Endothelial cell (in vitro differentiated cells): ENCODE measurements at places on chromosomes 7 and 10. TPM values are rescaled to one million over a fixed set of nuclear protein-coding genes. Genes with fewer than 3 reads are reported as not detected.

The GIMAP8 gene
- total RNA-seq, result 143 TPM

The SPDYE2 gene
- not detected for total RNA-seq

The UNCX gene
- total RNA-seq, result not detected

The WDR86 gene
- total RNA-seq, result 57.0 TPM

The GBX1 gene
- total RNA-seq, result 13.8 TPM

The DENND2A gene
- total RNA-seq, result 41.0 TPM

The CREB5 gene
- 5.6 TPM for total RNA-seq

The TMEM229A gene
- total RNA-seq, result 0.26 TPM

The GRID1 gene
- 0.26 TPM for total RNA-seq

The ESYT2 gene
- 31.8 TPM for total RNA-seq

The BEND7 gene
- total RNA-seq, result 53.3 TPM

The GJC3 gene
- 1.8 TPM for total RNA-seq

The TMEM213 gene
- total RNA-seq, result not detected

DNA sequence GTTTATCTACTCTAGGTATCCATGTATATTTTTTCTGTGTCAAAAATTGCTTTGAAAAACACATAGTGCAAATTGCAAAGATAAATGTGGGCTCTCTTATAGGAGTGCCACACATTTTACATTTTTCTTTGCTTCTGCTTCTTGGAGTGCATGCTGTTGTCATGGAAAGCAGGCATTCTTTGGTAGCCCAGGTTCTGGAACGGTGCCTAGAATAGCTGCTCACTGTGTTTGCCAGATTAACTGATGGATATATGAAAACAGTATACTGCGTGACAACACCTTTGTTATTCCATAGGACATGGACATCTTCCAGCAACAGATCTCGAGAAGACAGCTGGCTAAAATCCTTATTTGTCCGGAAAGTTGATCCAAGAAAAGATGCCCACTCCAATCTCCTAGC is 13.4 kb downstream of the NIPSNAP2 start:
- no peak overlapping the region for H3K27ac ChIP-seq
- no peaks in the 10 kb centered on the region for H3K4me1 ChIP-seq
- no peak for DNase-seq
- H3K36me3 ChIP-seq, result peaks cover 9% of the 10 kb centered on the region

GRCh38 chr10:118501171-118501570 is 94.3 kb downstream of the PRLHR start:
- H3K27me3 ChIP-seq, result no peaks in the 10 kb centered on the region
- H3K36me3 ChIP-seq, result no peaks in the 10 kb centered on the region
- H3K4me3 ChIP-seq, result no peak overlapping the region
- no peak for DNase-seq
- H3K27ac ChIP-seq, result no peak overlapping the region

- no peak overlapping the region for H3K4me3 ChIP-seq
- H3K27me3 ChIP-seq, result no peaks in the 10 kb centered on the region
- peaks cover 4% of the 10 kb centered on the region for H3K4me1 ChIP-seq
Observed at GRCh38 chr7:81499262-81500116, 270.4 kb downstream of the HGF start.

GRCh38 chr7:140402178-140402835 is 1.6 kb upstream of the RAB19 start:
- no peaks in the 10 kb centered on the region for H3K36me3 ChIP-seq
- H3K27me3 ChIP-seq, result peaks cover 4% of the 10 kb centered on the region
- DNase-seq, result no peak
- H3K4me3 ChIP-seq, result no peak overlapping the region
- H3K4me1 ChIP-seq, result peaks cover 16% of the 10 kb centered on the region

GRCh38 chr7:151810441-151811232 is 66.3 kb downstream of the PRKAG2 start:
- H3K27ac ChIP-seq, result no peak overlapping the region
- no peak for DNase-seq
- peaks cover 21% of the 10 kb centered on the region for H3K27me3 ChIP-seq
- H3K4me1 ChIP-seq, result peaks cover 12% of the 10 kb centered on the region
- H3K4me3 ChIP-seq, result no peak overlapping the region

- H3K36me3 ChIP-seq, result peaks cover 6% of the 10 kb centered on the region
- H3K27me3 ChIP-seq, result no peaks in the 10 kb centered on the region
- no peak for DNase-seq
- H3K4me1 ChIP-seq, result no peaks in the 10 kb centered on the region
Observed at GRCh38 chr7:94584113-94584512, 71.8 kb downstream of the SGCE start.

DNA sequence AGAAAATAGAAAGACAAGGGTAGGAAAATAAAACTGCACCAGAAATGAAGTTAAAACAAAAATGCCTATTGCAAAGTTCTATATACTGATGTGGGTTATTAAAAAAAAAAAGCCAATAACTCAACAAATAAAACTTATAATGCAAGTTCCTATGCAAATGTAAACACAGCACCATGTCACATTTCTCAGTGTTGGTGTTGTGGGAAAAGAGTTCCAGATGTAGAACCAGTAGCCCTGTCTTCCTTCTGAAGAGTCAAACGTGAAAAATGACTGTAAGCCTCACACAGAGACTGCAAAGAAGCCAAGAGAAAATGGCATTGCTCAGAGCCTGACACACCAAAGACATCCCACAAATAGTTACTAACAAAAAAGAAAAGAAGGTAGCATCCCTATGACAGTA is 10.1 kb downstream of the PON2 start:
- H3K27me3 ChIP-seq, result peaks cover 2% of the 10 kb centered on the region
- peaks cover 32% of the 10 kb centered on the region for H3K4me1 ChIP-seq
- H3K36me3 ChIP-seq, result peaks cover 16% of the 10 kb centered on the region
- no peak overlapping the region for H3K4me3 ChIP-seq

- peaks cover 4% of the 10 kb centered on the region for H3K36me3 ChIP-seq
- DNase-seq, result no peak
- H3K27me3 ChIP-seq, result peaks cover 10% of the 10 kb centered on the region
- no peak overlapping the region for H3K4me3 ChIP-seq
- peak overlapping the region; percentile 45 for H3K27ac ChIP-seq
Observed at GRCh38 chr10:112139176-112139575, 44.4 kb downstream of the GPAM start.

GRCh38 chr10:103652599-103653281 is 159.2 kb downstream of the NEURL1 start:
- H3K27ac ChIP-seq, result no peak overlapping the region
- H3K4me1 ChIP-seq, result peaks cover 17% of the 10 kb centered on the region
- peaks cover 15% of the 10 kb centered on the region for H3K27me3 ChIP-seq
- peaks cover 36% of the 10 kb centered on the region for H3K36me3 ChIP-seq
- no peak for DNase-seq
- no peak overlapping the region for H3K4me3 ChIP-seq

DNA sequence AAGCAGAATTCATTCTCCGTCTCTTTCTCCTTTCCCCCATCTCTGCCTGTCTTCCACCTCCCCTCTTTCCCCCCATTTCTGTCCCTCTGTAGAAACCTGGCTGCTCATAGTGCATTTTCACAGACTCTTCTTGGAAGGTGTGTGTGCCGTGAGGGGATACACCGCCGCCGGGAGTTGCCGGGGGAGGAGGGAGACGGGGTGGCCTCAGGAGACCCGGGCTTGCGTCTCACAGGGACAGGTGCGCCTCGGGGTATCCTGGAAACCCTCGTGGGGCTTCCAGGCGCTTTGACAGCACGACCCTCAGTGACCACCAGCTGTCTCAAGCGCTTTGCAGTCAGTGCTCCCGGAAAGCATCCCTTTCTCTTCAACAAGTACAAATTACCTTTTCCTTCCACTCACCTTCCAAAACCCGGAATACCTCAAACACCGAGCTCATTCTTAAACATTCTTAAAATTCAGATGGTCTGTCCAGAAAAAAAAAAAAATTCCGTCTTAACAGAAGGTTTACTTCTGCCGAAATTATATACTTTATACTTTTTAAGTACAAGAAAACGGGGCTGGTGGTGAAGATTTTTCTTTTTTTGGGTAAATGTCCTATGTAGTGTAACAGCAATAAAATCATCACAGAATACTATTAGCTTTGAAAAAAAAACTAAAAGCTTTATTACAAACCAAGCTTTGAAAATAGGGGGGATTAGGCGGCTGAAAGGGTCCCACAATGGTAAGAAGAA is 8.2 kb downstream of the EMX2 start:
- H3K27me3 ChIP-seq, result peaks cover 55% of the 10 kb centered on the region
- no peak overlapping the region for H3K4me3 ChIP-seq
- peaks cover 19% of the 10 kb centered on the region for H3K4me1 ChIP-seq
- DNase-seq, result no peak
- peaks cover 4% of the 10 kb centered on the region for H3K36me3 ChIP-seq

DNA sequence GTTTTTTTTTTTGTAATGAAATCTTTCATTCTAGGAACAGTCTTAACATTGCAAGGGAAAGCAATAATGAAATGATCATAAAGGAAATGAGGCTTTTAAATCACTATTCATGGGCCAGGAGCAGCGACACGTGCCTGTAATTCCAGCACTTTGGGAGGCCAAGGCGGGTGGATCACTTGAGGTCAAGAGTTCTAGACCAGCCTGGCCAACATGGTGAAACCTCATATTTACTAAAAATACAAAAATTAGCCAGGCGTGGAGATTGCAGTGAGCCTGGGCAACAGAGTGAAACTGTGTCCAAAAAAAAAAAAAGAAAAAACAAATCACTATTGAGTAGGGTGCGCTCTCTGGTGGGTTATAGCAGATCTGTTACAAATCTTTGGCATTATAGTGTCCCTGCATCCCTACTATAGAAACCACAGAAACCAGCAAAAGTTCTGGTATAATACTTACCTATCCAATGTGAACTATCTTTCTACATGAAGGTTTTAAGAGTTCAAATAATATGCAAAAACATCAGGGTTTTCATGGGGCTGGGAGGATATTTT is 72.1 kb downstream of the GLI3 start:
- peaks cover 7% of the 10 kb centered on the region for H3K4me1 ChIP-seq
- no peak for DNase-seq
- H3K36me3 ChIP-seq, result no peaks in the 10 kb centered on the region
- no peak overlapping the region for H3K27ac ChIP-seq
- no peaks in the 10 kb centered on the region for H3K27me3 ChIP-seq
- no peak overlapping the region for H3K4me3 ChIP-seq

DNA sequence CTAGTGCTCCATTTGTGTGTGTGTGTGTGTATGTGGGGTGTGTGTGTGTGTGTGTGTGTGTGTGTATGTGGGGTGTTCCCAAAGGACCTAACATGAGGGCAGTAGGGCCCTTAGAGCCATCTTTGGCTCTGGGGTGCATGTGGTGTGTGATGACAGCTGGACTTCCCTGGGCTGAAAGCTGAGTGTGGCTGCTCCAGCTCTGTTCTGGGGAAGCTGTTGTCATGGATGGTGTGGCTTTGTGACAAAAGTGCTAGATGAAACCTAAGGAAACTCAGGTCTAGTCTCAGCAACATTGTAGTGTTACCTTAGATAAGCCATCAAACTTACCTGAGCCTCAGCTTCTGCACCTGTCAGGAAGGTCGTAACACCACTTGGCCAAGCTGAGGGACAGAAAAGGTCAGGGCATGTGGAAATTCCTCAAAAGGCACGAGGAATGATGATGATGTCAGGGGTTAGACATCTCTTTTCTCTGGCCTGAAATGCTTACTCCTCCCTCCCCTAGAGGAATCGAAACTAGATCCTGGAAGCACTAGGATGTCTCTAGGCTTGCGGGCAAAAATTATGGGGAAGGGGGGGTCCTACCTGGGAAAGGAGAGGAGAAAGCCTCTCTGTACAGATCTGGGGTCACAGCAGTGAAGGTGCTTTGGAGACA is 115.4 kb downstream of the RPS24 start:
- H3K27me3 ChIP-seq, result peaks cover 6% of the 10 kb centered on the region
- no peak overlapping the region for H3K4me3 ChIP-seq
- no peaks in the 10 kb centered on the region for H3K36me3 ChIP-seq
- H3K4me1 ChIP-seq, result no peaks in the 10 kb centered on the region
- no peak for DNase-seq
- no peak overlapping the region for H3K27ac ChIP-seq

DNA sequence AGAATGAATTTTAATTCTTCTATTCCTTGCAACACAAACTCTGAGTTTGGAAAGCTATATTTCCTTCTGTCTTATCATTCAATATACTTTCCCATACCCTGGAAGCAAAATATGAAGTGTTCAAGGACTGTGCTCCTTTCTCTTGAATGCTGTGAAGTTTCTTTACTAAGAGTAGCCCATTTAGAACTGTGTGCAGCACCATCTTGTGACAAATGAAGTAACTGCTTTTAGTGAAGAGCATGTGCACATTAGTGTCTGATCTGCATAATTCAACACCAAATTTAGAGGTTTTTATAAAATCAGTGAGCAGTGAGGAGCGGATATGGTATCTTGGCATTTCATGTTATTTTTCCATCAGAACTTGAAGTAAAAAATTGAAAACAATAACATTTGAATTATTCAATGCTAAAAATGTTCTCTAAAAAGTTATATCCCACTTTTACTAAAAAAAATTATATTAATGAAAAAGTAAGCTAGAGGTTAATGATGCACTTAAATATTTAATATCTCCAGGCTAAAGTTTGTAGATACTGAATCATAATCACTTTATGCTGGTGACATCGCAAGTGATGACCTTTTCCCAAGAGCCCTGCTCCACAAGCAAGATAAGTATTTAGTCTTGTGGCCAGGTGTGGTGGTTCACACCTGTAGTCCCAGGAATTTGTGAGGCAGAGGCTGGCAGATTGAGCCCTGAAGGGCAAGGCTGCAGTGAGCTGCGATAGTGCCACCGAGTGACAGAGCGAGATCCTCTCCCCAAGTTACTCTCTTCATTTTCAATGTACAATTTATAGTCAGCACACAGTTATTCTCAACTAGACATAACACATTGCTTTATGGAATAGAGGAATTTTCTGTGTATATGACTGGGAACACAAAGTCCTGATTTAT is 108.8 kb upstream of the PCLO start:
- no peaks in the 10 kb centered on the region for H3K36me3 ChIP-seq
- H3K27ac ChIP-seq, result no peak overlapping the region
- H3K27me3 ChIP-seq, result no peaks in the 10 kb centered on the region

DNA sequence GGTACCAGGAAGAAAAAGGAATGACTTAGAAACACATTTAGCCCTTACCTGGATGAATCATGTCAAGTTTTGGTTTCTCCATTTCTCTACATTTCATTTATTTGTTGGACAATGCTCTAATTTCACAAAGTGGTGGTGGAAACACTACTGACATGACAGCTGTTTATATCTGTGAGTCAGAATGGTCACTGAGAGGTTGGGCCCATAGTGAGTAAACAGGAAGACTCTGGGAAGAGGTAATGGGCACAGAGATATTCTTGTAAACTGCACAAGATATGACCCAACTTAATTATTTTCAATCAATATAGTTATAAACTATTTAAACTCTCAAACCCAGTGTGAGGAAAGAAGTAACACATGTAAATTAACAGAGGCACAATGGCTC is 176.3 kb upstream of the MEOX2 start:
- H3K27ac ChIP-seq, result no peak overlapping the region
- no peaks in the 10 kb centered on the region for H3K27me3 ChIP-seq
- H3K36me3 ChIP-seq, result no peaks in the 10 kb centered on the region
- DNase-seq, result no peak
- H3K4me3 ChIP-seq, result no peak overlapping the region

GRCh38 chr7:47181746-47182361 is 400.1 kb downstream of the TNS3 start:
- no peak for DNase-seq
- peaks cover 10% of the 10 kb centered on the region for H3K27me3 ChIP-seq
- no peak overlapping the region for H3K4me3 ChIP-seq
- no peaks in the 10 kb centered on the region for H3K36me3 ChIP-seq
- H3K27ac ChIP-seq, result no peak overlapping the region
- peaks cover 3% of the 10 kb centered on the region for H3K4me1 ChIP-seq

GRCh38 chr7:107945332-107945731 is 54.3 kb downstream of the DLD start:
- peaks cover 4% of the 10 kb centered on the region for H3K27me3 ChIP-seq
- H3K4me3 ChIP-seq, result no peak overlapping the region
- peak overlapping the region; percentile 10 for H3K27ac ChIP-seq
- peaks cover 48% of the 10 kb centered on the region for H3K4me1 ChIP-seq
- no peak for DNase-seq
- peaks cover 79% of the 10 kb centered on the region for H3K36me3 ChIP-seq
